ENCODE measurements at places on chromosomes 11 and 22.
A peak's percentile ranks its signal among the peaks of the same experiment; 100 is the strongest.

GRCh38 chr11:46537121-46537520 lies 56.7 kb downstream of the AMBRA1 start:
- peak; percentile 18 for DNase-seq

DNA sequence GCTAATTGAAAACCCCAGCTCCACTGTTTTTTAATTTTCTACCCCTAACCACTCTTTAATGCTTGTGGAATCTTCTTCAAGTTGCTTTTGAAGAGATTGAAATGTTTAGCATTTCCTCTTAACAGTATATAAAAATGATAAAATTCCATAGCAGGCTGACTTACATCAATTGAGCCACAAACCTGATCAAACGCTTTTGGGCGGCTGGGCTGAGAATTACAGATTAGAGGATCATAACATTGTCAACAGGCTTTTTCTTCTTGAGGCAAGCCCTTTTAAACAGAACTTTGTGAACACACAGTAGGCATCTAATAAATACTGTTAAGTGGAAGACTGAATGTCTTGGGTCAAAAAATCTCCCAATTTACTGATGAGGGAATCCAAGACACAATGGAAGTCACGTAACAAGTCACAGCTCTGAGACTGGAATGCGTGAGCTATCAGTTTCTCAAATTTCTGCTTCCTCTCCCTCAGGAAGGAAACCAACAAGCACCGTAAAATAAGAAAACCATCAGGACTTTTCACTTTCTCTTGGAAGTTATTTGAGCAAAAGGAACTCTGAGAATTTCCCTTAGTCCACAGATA lies 50.0 kb upstream of the CCDC89 start:
- peak; percentile 11 for DNase-seq

DNA sequence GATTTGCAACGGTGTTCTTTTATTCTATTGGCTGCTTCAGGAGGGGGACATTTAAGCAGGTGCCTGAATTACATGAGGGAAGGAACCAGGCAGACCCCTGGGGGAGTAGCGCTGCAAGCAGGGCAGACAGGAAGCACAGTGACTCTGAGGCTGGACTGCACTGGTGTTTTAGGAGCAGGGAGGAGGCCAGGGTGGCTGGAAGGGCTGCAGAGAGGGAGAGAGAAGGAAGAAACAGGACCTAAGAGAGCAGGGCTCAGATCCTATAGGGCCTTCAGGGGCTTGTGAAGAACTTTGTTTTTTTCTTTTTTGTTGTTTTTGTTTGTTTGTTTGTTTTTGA lies 62.5 kb upstream of the SORL1-AS1 start:
- DNase-seq, result no peak

- no peak for DNase-seq
Observed at GRCh38 chr11:126698576-126698975, 302.0 kb downstream of the KIRREL3 start.

GRCh38 chr11:44702889-44703288 lies 23.9 kb upstream of the TSPAN18 start:
- no peak for DNase-seq

DNA sequence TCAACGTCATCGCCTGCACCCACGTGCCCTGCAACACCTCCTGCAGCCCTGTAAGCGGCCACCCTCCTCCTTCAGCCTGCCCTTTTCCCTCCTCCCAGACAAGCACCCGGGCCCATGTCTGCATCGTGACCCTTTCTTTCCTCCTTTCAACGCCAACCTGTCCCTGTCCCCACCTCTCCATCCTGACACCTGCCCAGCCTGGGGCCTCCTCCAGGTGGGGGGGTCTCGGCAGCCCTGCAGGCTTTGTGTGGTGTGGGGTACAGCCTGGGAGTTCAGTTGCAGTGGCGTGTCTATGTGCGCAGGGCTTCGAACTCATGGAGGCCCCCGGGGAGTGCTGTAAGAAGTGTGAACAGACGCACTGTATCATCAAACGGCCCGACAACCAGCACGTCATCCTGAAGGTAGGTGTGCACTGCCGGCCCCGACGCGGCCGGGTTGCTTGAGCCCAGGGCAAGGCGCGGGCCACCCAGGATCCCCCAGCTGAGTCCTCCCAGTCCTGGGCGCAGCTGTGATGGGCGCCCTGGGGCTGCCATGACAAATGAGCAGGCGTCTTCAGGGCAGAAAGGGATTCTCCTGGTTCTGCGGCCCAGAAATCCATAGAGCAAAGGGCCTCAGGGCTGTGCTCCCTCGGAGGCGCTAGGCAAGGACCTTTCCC lies 33.7 kb downstream of the MUC2 start:
- no peak for DNase-seq

DNA sequence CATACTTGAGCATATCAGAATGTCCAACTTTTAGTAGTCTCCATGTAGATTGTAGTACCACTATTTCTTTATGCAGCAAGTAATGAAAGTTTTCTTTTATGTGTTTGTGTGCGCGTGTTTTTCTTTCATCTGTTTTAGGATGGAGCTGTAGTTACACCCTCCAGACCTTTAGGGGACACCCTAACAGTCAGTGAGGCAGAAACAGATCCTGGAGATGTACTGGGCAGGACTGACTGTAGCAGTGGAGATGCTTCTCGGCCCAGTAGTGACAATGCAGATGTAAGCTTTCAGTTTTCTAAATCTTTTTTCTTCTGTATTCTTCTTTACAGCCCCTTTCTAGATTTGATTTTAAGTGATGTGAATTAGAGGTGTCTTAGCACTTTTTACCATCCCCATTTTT lies 79.9 kb upstream of the GRIK4 start:
- DNase-seq, result peak; percentile 73

GRCh38 chr11:113372309-113372708 lies 15.3 kb upstream of the ANKK1 start:
- peak; percentile 12 for DNase-seq

Measured in fibroblast of lung (primary cell).